Activated T-cell treated with anti-CD3 and anti-CD28 coated beads, Interleukin-2, amount 50 U/mL, for 48 hours (primary cell): ENCODE measurements at places on chromosomes 13 and 19.

GRCh38 chr13:113090806-113091205, 14.8 kb upstream of the F7 start:
- no peak for DNase-seq

DNA sequence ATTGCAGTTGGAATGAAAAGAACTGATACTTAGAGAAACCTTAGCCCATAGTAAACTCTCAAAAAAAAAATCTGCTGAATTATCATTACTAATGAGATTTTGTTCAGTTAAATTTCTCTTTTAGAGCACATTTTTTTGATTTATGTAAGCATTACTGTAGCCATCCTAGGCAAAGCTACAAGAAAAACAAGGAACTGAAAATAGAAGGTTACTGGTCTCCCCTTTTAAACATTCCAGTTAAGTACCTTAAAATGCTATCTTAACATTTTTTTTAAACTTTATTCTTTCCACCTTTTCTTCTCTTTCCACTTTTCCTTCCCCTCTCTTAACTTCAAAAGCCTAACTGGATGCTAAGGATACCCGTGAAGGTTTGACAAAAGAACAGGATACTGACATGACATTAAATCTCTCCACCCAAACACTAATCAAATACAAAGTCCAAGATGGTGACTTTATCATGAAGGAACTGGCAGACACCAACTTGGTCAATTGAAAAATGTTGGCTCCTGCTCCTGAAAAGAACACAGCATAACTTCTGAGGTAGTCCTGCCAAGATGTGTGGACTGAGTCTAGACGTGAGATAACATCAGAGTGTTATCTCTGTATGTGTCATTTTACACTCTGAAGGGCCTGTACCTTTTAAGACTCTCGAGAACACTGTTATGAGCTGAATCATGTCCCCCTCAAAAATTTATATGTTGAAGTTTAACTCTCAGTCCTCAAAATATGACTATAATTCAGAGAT, 29.5 kb upstream of the SACS start:
- no peak for DNase-seq

GRCh38 chr19:37227996-37228395, 10.0 kb downstream of the ZNF383 start:
- DNase-seq = peak; percentile 61

DNA sequence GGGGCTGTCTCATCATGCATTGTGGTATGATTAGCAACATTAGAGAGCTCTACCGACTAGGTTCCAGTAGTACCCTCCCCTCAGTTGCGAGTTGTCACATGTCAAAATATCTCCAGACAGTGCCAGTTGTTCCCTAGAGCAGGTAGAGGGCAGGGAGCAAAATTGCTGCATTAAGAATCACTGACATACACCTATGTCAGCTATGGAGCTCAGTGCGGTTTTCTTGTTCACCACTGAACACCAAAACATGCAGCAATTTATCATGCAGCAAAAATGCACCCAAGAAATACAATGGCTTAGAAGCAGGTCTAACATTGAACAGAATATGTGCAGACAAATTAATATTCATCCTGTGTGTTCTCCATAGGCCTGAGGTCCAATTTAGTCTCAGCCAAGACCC, 186.9 kb upstream of the STARD13 start:
- DNase-seq = no peak

DNA sequence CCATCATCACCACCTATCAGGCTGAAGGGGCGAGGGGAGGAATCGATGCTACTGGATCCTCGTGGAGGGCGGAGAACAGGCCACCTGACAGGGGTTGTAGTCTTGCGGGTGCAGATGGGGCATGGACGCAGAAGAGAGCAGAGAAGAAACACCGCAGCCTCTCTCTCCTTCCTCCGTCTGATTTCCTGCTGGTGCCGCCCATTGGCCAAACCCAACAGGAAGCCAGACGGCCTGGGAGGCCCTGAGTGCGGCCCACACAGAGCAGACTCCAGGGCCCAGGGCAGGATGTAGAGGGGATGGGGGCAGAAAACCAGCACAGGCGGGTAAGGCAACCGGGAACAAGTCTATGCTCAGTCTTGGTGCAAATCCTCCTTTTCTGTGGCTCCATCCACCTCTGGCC, 15.4 kb downstream of the CEBPA start:
- DNase-seq = peak; percentile 29

DNA sequence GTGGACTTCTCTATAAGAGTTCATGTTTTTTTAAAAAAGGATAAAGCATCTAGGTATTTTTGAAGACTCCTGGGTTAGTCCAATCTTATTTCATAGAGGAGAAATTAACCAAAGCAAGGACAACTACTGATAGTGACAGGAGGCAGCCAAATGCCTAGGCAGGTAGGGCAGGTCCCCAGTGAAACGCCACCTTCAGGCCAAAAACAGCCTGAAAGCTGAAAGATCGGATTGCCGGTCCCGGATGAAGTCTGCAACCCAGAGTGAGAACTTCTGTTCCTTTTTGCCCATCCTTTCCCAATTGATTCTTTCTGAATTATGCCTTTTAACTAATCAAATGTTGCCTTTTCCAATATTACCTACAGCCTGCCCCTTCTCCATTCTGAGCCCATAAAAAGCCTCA, 6.1 kb upstream of the GGACT start:
- DNase-seq = no peak
